NCI-H1092 (cell line): ENCODE measurements at places on chromosomes 13 and 19.

DNA sequence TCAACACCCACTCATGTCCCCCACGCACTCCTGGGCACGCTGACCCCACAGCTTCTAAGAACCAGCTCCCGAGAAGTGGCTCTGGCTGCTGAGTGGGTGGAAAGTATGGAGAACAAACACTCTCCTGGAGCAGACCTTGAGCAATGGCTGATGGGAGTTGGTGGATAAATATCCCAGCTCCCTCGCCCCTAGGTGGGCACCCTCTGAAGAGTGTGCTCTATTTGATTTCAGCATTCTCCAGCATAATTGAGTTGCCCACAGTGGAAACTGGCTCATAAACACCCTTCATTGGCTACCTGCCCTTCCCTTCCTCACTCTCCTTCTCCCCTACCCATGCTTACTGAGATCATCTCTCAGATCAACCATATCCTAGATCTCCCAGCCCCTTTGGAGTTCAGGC, 41.5 kb upstream of the ADGRE5 start:
- DNase-seq = no peak

DNA sequence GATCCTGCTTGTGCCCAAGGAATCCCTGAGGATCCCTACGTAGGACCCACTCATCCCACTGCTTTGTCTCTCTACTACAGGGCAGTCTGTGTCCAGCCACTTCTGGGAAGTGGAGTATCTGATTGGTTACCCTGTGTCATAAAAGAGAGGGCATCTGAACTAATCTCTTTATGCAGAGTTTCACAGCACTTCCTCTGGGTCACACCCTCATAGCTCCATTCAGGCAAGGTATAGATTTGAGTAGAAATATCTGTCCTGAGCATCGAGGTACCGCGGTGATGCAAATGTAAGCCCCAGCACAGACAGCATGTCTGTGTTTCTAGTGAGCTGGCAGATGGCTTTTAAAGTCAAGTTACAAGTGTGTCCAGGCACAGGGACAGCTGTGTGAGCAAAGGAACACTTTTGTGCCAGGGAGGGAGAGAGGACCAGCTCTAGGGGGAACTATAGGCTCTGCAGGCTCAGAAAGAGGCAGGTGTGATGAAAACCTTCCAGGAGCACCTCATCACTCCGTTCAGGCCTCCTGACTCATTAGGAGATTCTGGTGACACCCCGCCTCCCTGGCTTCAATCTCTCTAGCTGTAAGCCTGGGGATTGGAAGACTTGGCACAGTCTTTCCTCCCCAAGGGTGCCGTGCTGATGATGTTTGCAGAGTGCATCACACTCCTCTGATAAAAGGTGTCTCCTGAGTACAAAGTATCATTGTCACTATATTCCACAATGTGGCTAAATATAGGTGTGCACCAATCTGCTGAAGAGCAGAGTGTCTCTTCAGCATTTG, 84.3 kb upstream of the UBL3 start:
- no peak for DNase-seq

- DNase-seq = no peak
Measured at GRCh38 chr19:54178581-54179261, 5.8 kb upstream of the TMC4 start.

- no peak for DNase-seq
Measured at GRCh38 chr13:30456290-30456689, 9.4 kb downstream of the HMGB1 start.

DNA sequence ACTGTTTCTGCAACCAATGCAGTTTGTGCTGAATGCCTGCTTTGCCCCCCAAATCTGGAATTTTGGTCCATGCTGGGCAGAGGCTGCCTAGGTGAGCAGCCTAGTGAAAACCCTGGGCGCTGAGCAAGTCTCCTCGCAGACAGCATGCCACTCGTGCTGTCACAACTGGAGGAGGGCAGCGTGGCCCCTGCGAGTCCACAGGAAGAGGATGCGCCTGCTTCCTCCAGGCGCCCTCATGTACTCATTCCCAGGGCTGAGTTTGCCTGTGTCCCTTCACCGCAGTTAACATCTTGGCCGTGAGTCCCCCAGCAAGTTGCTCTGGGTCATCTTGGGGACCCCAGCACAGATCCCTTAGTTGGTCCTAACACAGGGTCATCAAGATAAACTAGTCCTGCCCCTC, 26.2 kb upstream of the TMEM160 start:
- DNase-seq = no peak

- DNase-seq = no peak
Measured at GRCh38 chr19:13987101-13987890, 18.8 kb downstream of the RFX1 start.

DNA sequence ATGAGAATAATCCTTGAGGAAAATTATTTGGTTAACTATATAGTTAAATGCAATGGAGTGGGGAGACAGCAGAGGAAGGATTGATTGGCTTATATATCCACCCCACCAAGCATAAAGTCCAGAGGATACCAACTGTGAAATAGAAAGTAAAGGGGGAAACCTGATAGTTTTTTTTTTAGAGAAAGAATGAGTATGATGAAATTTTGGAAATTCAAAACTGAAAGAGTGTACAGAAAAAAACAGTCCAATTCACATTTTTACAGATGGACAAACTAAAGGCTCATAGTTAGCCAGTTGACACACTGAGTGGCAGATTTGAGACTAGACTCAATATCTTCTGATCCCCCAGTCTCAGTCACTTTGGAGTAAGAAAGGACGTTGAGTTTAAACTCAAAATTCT, 51.1 kb downstream of the FNDC3A start:
- DNase-seq = no peak

GRCh38 chr19:4324228-4324627, 14.4 kb downstream of the STAP2 start:
- no peak for DNase-seq

DNA sequence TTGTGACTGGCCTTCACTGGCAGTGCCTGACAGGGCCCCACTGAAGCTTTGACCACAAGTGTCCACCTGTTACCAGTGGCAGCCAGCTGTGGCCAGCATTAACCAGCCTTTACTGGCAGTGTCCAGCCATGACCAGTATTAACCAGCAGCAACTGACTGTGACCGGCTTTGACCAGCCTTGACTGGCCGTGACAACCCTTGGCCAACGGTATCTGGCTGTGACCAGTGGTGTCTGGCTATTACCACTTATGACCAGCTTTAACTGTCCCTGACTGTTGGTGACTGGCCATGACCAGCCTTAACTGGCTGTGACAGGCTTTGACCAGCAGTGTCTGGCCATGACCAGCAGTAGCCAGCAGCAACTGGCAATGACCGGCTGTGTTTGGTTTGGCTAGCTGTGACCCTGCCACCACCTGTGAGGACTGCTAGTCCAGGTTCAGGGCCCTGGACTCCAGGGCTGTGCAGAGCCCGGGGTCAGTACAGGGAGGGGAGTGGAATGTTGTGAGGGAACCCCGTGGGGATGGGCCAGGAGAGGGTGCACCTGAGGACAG, 32.2 kb downstream of the CKM start:
- DNase-seq = no peak

- no peak for DNase-seq
Measured at GRCh38 chr13:109586509-109587346, 199.7 kb downstream of the IRS2 start.

DNA sequence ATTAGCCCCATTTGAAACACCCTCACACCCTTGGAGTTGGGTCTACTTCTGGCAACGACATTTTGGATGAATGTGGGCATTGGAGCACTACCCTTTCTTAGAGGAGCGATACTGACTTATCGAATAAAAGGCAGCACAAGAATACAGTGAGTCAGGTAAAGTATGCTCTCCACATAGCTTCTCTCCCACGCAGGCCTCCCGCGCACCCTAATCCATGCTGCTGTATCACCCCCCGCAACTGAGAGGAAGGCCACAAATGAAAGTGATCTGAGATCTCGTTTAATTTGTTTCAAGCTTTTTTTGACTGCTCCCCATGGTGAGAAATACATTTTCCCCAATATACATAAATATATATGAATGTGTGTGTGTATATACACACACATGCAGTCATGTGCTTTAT, 25.4 kb upstream of the AKAP11 start:
- DNase-seq = no peak

DNA sequence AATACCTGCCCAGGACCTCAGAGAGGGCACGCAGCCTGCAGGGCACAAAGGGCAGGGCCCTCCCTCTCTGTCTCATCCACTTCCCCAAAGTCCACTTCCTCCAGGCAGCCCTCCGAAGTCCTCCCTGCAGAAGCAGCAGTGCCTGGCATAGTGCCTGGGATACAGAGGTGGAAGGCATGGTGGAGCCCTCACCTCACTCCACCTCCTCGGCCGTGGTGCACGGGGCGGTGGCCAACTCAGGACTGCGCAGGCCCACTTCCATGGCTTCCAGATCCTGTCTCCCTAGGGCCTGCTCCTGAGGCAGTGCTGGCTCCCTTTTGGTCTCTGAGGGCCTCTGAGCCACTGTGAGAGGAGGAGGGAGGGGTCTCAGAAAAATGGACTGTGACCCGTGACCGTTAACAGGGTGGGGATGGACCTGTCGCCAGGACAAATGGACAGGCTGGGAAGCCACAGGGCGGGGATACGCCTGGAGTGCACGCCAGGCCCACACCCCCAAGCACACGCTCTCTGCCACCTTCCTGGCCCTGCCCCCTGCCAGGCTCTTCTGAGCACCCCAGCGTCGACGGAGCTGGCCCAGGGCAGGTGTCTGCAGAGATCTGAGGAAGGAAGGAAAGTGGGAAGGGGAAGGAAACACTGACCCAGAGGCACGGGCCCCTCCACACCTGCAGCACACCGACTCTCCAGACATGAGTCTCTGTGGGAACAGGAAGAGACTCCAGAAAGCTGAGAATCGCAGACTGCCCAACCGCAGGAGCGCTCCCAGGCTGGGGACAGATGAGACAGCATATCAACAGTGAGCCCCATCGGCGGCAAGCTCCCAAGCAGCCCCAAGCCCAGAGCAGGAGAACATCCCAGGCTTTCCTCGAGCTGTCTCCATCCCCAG, 8.4 kb downstream of the REXO1 start:
- DNase-seq = no peak

- DNase-seq = peak; percentile 28
Measured at GRCh38 chr13:109500146-109500773, 286.1 kb downstream of the IRS2 start.

- no peak for DNase-seq
Measured at GRCh38 chr19:34788074-34788473, 15.1 kb upstream of the ZNF599 start.

- peak; percentile 93 for DNase-seq
Measured at GRCh38 chr19:57947419-57948134, at the start of gene ZNF256. ZNF256 (minus strand) TSS chr19:57947706; CDS start chr19:57947474, 232 bp downstream.

DNA sequence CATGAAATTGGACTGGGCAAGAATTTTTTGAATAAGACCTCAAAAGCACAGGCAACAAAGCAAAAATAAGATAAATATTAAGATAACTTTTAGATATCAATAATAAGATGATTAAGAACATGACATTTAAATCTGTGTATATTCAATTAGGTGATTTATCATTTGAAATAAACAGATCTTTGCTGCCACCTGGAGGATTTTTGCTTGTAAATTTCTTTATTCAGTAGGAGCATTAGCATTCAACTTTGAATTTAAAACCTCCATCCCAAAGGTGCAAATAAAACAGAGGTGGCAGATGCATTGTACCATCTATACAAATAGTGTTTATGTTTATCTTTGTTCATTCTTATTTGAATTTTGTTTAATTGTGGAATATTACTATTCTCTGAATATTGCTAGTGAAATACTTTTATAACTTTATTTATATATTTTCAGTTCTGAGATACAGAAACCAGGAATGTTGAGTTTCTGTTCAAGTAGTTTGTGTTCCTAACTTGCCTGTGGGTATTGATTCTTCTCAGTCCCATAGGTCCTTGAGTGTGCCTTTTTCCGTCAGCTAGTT, 20.9 kb downstream of the COG6 start:
- DNase-seq = peak; percentile 3

- DNase-seq = no peak
Measured at GRCh38 chr13:113602291-113602988, 17.9 kb downstream of the TFDP1 start.

- no peak for DNase-seq
Measured at GRCh38 chr13:48729856-48730255, 76.1 kb downstream of the CYSLTR2 start.

DNA sequence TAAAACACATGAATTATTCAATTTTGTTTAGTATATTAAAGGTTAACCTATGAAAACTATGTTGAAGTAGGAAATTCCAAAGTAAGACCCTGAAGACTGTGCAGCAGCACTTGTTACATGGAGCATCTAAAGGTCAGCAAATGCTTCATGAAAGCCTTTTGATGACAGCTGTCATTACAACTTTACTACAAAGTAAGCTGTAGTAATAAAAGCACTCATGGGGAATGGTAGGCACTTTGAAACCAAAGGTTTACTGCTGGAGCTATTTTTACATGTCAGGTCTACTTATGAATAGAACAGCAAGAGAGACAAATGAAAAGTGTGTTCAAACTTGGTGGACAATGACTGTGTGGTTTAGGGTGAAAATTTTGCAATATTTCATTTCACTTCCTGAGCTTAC, 672.5 kb upstream of the PCDH20 start:
- no peak for DNase-seq

GRCh38 chr19:10338940-10339339, 484 bp downstream of the ICAM3 start:
- no peak for DNase-seq

- peak; percentile 7 for DNase-seq
Measured at GRCh38 chr13:105602956-105603670, 932.3 kb downstream of the EFNB2 start.

DNA sequence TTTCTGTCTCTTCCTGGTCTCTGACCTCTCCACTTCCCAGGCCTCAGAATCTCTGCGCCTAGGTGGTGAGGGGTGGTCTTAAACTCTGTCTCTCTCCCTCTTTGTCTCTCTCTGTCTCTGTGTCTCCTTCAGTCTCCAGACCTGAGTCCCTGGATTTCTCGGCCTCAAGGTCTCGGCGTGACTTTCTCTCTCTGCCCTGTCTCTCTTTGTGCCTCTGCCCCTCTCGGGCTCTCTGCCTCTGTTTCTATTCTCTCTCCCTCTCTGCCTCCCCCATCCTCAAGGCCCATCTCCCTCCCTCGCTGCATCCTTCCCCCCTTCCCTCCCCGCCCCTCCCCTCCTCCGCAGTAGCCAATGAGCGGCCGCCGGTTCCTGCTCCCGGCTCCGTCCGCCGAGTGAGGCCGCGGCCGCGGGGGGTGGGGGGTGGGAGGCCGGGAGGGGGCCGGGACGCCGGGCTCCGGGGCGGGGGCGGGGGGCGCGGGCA, at the start of gene CACNG7:
Gene CACNG7, plus strand, starts transcription at position 344 of the 481 bp plus-strand sequence. CDS start 3,554 bp downstream, outside the sequence.
- no peak for DNase-seq

DNA sequence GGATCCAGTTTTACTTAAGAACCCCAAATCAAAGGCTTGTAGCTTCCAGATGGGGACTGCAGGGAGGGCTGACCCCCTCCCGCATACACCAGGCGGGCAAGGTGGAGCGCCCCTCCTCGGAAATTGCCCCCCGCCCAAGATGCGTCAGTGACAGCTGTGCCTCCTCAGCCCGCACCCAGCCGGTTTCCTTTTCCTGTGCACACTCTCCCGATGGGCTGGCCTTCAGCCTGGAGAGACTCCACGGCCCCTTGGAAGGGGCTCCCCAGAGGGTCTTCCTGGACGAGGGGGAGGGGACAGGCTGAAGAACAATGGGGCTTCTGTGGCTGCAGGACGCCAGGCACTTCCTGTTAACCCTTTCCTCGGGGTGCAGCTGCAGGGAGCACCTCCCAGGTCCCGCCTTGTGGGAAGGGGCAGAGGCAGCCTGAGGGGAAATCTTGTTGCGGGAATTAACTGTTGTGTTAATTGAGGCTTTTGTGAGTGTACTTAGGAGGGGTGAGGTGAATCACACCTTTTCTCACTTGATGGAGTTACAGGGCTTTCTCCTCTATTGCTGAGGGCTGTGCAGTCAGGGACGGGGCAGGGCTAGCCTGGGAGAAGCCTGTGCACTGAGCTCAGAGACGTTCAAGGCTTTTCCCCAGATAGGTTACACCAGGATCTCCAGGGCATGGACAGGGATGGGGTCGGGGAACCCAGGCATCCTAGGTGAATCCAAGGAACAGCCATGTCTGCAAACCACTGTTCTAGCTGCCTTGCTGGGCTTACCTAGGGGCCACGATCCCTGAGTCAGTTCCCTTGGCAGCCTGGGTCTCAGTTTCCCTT, 14.3 kb downstream of the IER2 start:
- peak; percentile 55 for DNase-seq
